ENCODE measurements at places on chromosomes 5 and 9. TPM values are rescaled to one million over a fixed set of nuclear protein-coding genes. Genes with fewer than 3 reads are reported as not detected.

The PTCD2 gene
- total RNA-seq: 7.3 TPM

GRCh38 chr5:17229313-17229712 lies 11.9 kb downstream of the BASP1 start:
- DNase-seq: peak; percentile 44

DNA sequence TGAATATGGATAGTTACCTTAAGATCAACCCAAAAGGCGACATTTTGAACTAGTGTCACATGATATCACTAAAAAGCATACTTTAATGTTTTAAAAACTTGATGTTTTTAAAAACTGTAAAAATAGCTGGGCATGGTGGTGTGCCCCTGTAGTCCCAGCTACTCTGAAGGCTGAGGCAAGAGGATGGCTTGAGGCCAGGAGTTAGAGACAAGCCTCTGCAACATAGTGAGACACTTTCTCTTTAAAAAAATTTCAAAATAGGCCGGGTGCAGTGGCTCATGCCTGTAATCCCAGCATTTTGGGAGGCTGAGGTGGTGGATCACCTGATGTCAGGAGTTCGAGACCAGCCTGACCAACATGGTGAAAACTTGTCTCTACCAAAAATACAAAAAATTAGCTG lies 129.5 kb downstream of the NPR3 start:
- DNase-seq: no peak

DNA sequence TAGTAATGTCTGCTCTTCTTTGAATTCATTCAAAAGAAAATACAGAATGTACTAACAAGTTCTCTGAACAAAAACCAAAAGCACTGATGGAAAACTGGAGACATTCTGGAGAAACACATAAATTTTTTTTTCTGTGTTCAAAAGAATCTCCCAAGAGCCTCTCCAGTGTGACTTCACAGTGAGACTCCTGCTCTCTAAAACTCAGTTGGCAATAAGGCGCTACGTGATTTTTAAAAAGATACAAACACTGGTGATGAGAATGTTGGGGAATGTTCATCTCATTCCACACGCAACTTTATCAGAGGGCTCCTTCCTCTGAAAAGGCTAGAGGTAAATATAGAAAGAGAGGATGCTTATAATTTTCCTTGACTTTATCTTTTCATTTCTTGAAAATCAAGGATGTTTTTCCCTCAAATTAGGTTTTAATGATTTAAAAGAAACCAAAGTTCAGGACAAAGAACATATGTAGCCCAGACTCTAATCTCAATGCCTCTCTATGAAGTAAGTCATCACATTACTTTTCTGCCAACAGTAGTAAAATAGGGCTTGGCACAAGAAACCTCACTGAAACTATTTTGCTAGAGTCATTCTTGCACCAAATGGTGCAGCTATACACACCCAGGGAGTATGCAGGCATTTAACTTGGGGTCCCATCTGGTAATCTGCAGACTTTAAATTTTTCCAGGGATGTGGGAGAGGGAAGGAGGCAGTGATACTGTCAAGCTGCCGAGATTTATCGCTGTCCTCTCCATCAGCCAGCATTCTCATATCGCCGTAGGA lies 12.9 kb upstream of the AOPEP start:
- no peak for DNase-seq

GRCh38 chr9:110160123-110160522 lies 47.8 kb downstream of the C9orf152 start:
- no peak for DNase-seq

- DNase-seq: no peak
These were observed 110.7 kb upstream of the PHYKPL start for GRCh38 chr5:178343306-178343705.

DNA sequence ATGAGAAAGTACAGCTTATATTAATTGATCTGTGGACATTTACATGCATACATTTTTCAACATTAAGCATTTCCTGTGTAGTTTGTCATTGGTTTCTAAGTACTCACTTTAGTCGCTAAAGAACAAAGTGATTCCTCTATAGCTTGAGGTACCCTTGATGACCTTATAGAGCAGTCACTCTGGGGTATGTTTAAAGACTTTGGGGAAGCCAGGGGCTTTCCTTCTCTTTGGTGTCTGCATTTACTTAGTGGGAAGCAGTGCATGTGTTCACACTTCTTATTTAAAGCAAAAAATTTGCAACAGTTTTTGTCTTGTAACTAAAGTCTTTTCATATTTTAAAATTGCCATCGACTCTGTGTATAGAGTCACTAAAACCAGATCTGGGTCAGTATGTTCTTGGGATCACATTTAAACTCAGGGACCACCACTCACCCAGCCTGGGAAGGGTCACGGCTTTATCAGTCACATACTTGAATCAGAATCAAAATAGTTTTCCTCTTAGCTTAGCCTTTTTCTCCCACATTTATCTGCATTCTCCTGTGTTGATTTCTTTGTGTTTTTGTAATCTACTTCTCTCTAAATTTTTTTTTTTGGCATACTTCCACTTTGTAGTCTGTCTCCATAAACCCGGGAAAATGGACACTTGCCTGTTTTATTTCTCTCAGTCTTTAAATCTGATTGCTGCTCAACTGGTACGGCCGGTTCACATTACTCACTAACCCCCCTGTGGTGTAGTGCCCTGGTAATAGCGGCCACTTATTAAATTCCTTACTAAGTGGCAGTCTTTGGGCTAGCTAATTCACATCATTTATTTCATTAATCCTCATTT lies 143.9 kb upstream of the FBN2 start:
- no peak for DNase-seq

DNA sequence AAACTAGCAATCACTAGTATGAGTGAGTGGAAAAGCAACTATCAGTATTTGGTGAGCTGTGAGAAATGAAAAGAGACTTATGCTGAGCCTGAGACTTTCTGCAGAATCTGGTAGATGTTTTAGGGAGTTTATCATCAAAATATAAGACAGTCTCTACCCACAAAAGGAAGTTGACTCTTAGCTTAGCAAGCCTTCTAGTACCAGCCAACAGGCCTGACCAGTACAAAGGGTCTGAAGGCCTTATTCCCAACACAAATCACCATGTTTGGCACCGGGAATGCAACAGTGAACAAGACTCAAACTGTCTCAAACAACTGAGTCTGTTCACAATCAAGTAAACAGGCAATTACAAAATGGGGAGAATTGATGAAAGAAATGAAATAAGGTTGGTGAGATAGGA lies 244.4 kb downstream of the CWC27 start:
- DNase-seq: no peak

DNA sequence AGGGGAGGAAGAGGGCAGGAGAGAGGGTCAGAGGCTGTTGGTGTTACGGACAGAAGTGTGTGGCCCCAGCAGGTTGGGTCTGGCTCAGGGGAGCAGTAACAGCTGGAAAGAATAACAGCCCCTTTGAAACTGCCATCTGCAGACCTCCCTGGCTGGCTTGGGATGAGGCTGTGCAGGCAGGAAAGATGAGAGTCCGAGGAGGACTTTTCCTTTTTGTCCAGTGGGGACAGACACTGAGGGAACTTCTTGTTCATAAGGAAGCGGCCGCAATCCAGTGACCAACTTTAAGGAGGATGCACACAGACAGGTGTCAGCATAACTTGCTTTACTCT lies 14.8 kb upstream of the PLEKHG4B start:
- DNase-seq: no peak

- DNase-seq: no peak
These were observed 359.2 kb upstream of the ACTBL2 start for GRCh38 chr5:57841676-57842363.

The FST gene
- total RNA-seq: 12.4 TPM
